ENCODE measurements at places on chromosomes 16 and 17.

DNA sequence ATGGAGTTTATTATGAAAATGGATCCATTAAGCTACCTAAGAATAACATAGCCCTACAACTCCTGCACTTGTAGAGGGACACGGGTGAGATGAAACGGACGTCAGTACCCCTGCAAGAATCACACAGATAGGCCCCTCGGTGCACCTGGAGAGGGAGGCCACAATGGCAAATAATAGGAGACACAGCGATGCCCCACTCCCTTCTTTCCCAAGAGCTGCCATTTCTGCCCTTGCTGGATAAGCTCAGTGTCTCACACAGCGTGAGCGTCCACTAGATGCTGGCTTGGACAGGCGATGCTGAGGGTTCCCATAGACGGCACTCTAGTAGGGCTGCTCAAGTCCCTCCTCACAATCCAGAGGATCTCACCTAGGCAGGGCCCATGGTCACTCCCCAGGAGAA, 67.8 kb downstream of the ADCY9 start:
- DNase-seq: no peak

- no peak for DNase-seq
These were observed 25.8 kb downstream of the CASKIN2 start for GRCh38 chr17:75489511-75489955.

DNA sequence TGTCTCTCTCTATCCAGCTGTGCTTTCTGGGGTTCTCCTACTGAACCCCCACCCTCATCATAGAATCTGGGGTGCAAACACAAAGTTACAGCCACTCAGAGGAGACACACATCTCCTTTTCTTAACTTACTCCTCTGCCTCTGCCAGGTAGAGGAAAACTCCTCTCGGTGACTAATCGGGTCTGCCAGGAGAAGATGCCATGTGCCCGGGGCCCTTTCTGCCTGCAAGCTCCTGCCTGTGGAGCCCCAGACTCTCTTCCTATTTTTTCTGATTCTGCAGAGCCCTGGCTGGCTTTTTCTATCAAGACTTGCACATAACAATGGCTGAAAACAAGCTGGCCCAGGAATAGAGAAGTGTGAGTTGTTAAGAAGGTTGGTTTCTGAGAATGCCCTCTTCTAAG, 10.4 kb downstream of the SLC6A4 start:
- no peak for DNase-seq

- no peak for DNase-seq
These were observed 17.5 kb upstream of the CCL22 start for GRCh38 chr16:57341062-57341440.

GRCh38 chr17:59002848-59003247, 103.8 kb downstream of the TRIM37 start:
- no peak for DNase-seq

DNA sequence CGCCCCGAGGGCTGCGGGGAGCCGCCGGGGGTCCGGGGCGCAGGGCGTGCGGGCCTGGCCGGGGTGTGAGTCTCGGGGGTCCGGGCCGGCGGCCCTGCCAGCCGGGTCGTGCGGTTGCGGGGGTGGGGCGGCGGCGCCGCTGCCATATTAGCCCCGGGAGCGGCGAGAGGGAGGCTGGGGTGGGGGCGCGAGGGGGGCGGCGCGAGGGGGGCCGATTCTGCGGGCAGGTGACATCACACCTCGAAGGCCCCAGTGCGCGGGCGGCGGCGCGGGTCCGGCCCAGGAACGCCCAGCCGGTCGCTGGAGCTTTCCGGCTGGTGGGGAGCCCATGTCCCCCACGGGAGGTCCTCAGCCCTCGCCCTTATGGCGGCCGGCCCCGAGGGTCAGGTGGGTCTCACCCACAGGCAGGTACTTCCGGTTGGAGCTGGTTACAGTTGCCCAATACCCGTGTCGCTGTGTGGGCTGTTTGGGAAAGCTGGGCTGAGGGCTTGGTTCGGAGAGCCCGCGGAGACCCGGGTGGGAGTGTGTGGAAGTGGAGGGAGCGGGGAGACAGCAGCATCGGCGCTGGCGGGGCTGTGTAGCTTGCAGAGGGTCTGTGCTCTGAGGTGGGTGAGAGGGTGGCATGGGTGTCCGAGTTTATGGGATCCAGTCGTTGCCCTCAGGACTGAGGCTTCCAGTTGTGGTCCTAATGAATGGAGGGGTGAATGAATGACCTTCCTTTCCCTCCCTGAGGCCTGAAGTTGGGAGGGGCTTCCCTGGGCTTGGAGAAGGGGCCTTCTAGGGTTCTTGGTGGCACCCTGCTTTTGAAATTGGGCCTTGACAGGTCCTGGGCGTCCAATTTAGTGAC, 804 bp downstream of the ATP6V0C start:
- DNase-seq: no peak

DNA sequence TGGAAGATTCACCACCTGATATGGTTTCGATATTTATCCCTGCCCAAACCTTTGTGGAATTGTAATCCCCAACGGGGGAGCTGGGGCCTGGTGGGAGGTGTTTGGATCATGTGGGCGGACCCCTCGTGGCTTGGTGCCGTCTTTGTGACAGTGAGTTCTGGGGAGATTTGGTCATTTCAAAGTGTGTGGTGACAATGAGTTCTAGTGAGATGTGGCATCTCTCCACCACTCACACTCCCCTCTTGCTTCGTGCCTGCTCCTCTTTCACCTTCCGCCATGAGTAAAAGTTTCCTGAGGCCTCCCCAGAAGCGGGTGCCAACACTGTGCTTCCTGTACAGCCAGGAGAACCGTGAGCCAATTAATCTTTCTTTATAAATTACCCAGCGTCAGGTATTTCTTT, 9.7 kb downstream of the CCDC57 start:
- DNase-seq: no peak

GRCh38 chr16:88681084-88681680, 5.1 kb downstream of the SNAI3 start:
- no peak for DNase-seq

- DNase-seq: no peak
These were observed 31.9 kb downstream of the REXO5 start for GRCh38 chr16:20838240-20838639.

DNA sequence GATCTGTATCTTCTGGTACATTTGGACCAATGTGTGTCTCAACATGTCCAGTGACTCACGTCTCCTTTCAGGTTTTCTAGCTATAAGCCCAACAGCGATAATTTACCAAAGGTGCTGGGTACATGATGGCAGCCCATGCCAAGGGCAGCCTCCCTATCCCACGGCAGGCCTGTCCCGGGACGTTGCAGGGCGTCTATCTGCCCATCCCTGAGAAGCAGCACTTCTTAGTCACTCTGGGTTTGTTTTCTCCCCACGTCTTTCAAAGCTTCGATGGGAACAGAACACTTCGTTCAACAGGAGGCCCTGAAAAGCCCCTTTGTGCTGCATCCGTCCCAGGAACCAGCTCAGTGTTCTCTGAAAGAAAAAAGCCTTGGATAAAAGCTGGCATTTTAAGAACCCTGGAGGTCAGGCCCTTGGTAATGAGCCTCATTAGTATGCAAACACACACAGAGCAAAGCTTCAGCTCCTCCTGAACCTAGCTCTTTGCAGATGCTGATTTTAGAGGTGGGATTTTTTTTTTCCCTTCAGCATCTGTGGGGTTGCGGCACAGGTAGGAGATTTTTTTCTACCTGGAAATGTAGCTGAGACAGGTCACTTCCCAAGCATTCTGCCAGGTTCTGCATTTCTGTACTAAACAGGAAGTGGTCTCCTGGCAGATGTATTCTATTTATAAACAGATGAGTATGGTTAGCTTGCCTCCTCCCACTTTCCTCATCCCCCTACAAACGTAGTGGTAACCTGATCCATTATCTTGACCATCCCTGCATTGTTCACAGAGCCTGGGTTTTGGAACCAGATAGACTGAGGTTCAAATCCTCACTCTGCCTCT, 17.5 kb upstream of the MT4 start:
- DNase-seq: no peak

DNA sequence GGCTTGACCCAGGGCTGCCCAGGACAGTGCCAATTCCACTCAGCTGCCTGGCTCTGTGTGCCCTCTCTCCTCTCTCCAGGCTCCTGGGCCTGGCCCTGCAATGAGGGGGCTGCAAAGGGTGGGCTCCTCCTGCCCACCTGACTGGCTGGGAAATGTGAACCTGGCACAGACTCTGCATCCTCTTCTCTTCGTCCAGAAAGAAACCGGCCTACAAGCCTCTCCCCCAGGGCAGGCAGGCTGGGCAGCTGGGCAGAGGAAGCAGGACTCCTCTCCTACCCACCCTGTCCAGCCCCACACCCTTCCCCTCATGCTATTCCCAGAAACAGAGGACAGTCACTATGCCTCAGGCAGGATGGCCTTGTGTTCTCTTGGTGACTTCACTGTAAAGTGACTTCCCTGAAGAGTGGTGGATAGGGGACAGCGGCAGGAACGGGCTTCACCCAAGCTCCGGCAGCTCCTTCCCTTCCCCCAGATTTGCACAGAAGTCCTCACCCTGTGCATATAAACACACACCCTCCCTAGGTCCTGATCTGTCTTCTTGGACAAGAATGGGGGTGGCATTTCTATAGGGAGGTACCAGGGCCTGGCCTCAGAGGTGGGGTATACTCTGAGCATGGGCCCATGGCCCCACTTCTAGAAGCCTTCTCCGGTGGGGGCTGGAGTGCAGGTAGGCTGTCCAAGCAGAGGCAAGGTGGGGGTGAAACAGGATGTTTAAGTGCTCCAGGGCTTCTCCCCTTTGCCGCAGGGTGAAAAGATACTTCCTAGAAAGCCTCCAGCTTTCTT, 4.9 kb upstream of the STAT5A start:
- DNase-seq: no peak

GRCh38 chr16:2883458-2883908, 468 bp downstream of the FLYWCH2 start:
- DNase-seq: no peak

DNA sequence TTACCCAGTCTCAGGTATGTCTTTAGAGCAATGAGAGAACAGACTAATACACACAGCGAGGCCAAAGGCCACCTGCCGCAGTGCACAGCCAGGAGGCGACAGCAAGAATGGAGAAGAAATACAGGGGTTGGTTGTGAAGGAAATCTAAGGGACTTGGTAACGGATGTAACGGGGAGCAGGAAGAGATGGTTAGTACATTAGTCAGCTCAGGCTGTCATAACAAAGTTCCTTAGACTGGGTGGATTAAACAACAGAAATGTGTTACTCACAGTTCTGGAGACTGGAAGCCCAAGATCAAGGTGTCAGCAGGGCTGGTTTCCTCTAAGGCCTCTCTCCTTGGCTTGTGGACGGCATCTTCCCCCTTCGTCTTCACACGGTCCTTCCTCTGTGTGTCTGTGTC, 47.1 kb downstream of the TVP23C start:
- DNase-seq: no peak

DNA sequence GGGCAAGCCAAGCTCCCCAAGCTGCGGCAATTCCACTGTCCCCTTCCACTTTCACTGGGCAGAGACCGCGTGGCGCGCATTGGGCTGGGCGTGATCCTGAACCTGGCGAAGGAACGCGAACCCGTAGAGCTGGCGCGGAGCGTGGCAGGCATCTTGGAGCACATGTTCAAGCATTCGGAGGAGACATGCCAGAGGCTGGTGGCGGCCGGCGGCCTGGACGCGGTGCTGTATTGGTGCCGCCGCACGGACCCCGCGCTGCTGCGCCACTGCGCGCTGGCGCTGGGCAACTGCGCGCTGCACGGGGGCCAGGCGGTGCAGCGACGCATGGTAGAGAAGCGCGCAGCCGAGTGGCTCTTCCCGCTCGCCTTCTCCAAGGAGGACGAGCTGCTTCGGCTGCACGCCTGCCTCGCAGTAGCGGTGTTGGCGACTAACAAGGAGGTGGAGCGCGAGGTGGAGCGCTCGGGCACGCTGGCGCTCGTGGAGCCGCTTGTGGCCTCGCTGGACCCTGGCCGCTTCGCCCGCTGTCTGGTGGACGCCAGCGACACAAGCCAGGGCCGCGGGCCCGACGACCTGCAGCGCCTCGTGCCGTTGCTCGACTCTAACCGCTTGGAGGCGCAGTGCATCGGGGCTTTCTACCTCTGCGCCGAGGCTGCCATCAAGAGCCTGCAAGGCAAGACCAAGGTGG, 9.8 kb downstream of the SARM1 start:
- no peak for DNase-seq

DNA sequence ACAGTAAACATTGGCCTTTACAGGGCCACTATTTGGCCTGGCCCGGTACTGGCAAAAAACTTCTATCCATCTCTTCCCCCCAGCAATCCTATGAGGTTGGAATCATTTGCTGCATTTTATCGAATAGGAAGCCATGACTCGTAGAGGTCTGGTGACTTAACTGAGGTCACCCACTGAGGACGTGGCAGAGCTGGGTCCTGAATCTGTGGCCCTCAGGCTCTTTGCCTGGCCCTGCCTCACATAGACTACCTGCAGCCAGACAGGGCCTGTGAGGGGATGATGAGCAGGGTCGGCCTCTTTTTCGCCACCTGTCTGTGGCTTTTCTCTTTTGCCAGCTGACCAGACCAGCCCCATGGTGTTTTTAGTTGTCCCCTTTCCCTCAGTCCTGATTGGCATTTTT, 1.9 kb downstream of the PPP4C start:
- no peak for DNase-seq

GRCh38 chr16:69187446-69188235, 677 bp downstream of the SNTB2 start:
- no peak for DNase-seq

DNA sequence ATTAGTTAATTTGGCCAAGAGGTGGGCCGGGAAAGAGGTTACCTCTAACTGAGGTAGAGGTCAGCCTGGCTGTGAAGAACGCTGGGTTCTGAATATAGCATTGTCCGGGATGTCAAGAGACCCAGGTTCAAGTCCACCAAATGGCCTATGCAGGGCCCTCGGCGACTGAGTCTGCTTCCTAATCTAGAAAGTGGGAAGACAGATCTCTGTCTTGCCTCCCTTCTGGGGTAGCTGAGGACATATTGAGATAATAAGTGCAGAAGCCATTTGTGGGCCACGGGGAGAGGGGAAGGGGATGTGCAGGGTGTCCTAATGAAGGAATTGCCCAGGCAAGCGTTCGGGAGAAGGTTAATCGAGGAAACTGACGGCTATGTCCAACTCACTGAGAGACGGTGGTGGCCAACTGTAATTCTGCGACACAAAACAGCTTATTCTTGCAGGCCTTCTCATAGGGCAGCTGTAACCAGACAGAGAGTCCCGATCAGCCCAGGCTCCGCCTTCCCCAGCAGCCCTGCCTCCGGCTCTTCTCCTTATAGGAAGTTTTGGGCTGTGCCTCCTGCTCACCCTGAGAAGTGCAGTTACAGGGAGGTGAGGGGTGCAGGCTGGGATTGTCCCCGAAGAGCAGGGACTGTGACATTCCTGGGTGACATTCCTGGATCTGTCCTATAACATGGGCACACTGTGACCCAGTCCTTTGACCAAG, 15.9 kb downstream of the HASPIN start:
- DNase-seq: no peak

- no peak for DNase-seq
These were observed at the start of gene P2RX5 for GRCh38 chr17:3695723-3696411. Gene P2RX5 (minus strand): TSS chr17:3696155. CDS start chr17:3696005, 150 bp downstream.

Measured in SIG-M5 (cell line).